ENCODE measurements at places on chromosomes 5 and 9.

DNA sequence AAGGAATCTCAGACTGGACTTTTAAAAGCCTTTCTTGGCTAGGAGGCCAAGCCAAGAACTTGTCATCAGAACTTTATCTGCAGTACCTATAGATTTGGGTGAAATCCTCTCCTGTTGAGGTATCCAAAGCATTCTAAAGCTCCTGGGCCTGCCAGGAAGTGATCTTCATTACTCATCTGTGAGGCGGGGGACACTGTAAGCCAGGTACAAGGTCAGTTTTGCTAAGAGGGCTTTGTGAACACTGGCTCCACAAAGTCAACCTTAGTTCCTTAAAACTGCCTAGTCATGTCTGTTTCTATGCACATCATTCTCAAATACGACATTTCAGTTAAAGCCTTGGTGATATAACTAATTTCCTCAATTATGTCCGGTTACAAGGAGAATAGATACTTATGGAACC is 236.7 kb downstream of the PIK3R1 start:
- H3K36me3 ChIP-seq: no peaks in the 10 kb centered on the region
- no peak overlapping the region for H3K4me3 ChIP-seq
- no peaks in the 10 kb centered on the region for H3K27me3 ChIP-seq
- DNase-seq: no peak
- no peaks in the 10 kb centered on the region for H3K4me1 ChIP-seq

- no peaks in the 10 kb centered on the region for H3K27me3 ChIP-seq
- H3K36me3 ChIP-seq: no peaks in the 10 kb centered on the region
- H3K27ac ChIP-seq: no peak overlapping the region
- H3K4me3 ChIP-seq: no peak overlapping the region
- DNase-seq: no peak
These were observed 13.0 kb downstream of the NREP start for GRCh38 chr5:111743988-111744387.

GRCh38 chr5:116479776-116480675 is 94.6 kb downstream of the SEMA6A start:
- H3K27me3 ChIP-seq: no peaks in the 10 kb centered on the region
- no peak for DNase-seq
- no peak overlapping the region for H3K4me3 ChIP-seq
- no peaks in the 10 kb centered on the region for H3K36me3 ChIP-seq
- H3K27ac ChIP-seq: no peak overlapping the region

GRCh38 chr9:107940616-107941595 is 451.3 kb upstream of the KLF4 start:
- H3K36me3 ChIP-seq: no peaks in the 10 kb centered on the region
- no peak overlapping the region for H3K27ac ChIP-seq
- no peaks in the 10 kb centered on the region for H3K27me3 ChIP-seq

- H3K36me3 ChIP-seq: no peaks in the 10 kb centered on the region
- no peak overlapping the region for H3K27ac ChIP-seq
- DNase-seq: no peak
- no peaks in the 10 kb centered on the region for H3K27me3 ChIP-seq
- no peaks in the 10 kb centered on the region for H3K4me1 ChIP-seq
These were observed 292.4 kb downstream of the MRPS30 start for GRCh38 chr5:45101146-45101545.

DNA sequence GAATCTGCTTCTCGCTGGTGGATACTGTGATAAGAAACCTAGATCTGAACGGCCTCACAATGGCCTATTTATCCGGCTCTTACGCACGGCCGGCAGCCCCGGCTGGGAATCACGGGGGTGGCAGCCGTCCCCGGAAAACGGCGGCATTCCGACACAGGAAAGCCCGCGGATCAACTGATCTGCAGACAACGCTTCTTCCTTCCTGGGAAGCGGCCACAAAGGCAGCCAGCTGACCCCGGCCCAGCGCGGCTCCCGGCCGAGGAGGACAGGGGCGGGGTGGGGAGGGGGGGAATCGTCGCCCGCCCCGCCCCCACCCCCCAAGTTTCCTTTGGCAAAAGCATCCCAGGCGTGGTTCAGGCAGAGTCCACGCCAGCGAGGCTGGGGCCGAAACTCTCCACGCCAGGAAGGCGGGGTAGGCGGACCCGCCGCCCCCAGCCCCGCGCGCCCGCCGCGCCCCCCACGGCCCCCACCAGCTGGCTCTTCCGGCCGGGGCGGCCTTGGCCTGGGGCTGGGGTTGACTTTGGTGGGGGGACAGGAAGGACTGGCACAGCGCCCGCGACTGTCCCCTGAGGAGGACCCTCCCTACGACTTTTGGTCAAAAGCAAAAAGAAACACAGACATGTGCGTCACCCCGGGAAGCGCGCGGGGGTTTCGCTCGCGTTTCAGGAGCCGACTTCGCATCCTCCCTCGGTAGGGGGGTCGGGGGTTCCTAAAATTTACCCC is 247.7 kb upstream of the ANKRD55 start:
- H3K27ac ChIP-seq: peak overlapping the region; percentile 89

- no peaks in the 10 kb centered on the region for H3K4me1 ChIP-seq
- no peak overlapping the region for H3K4me3 ChIP-seq
- DNase-seq: no peak
- no peaks in the 10 kb centered on the region for H3K36me3 ChIP-seq
These were observed 81.0 kb upstream of the SLC25A51 start for GRCh38 chr9:37984672-37985611.

- no peak overlapping the region for H3K27ac ChIP-seq
- H3K4me3 ChIP-seq: no peak overlapping the region
- no peaks in the 10 kb centered on the region for H3K27me3 ChIP-seq
- peaks cover 3% of the 10 kb centered on the region for H3K4me1 ChIP-seq
- no peak for DNase-seq
- peaks cover 7% of the 10 kb centered on the region for H3K36me3 ChIP-seq
These were observed 22.8 kb downstream of the CSNK1A1 start for GRCh38 chr5:149528281-149529060.

- no peaks in the 10 kb centered on the region for H3K27me3 ChIP-seq
- H3K4me1 ChIP-seq: no peaks in the 10 kb centered on the region
- DNase-seq: no peak
- no peak overlapping the region for H3K4me3 ChIP-seq
These were observed 25.4 kb downstream of the TYRP1 start for GRCh38 chr9:12718482-12719026.

- H3K27ac ChIP-seq: no peak overlapping the region
- no peak for DNase-seq
- no peak overlapping the region for H3K4me3 ChIP-seq
- no peaks in the 10 kb centered on the region for H3K36me3 ChIP-seq
- H3K27me3 ChIP-seq: no peaks in the 10 kb centered on the region
These were observed 20.7 kb upstream of the C5orf47 start for GRCh38 chr5:173968154-173968797.

GRCh38 chr9:128719919-128720605 is 3.9 kb downstream of the ZDHHC12 start:
- peaks cover 15% of the 10 kb centered on the region for H3K36me3 ChIP-seq
- H3K4me3 ChIP-seq: no peak overlapping the region
- H3K27ac ChIP-seq: no peak overlapping the region
- H3K4me1 ChIP-seq: peaks cover 14% of the 10 kb centered on the region
- DNase-seq: no peak
- no peaks in the 10 kb centered on the region for H3K27me3 ChIP-seq

GRCh38 chr5:88109818-88110217 is 158.8 kb downstream of the TMEM161B start:
- H3K36me3 ChIP-seq: no peaks in the 10 kb centered on the region
- H3K4me3 ChIP-seq: no peak overlapping the region
- no peak for DNase-seq

DNA sequence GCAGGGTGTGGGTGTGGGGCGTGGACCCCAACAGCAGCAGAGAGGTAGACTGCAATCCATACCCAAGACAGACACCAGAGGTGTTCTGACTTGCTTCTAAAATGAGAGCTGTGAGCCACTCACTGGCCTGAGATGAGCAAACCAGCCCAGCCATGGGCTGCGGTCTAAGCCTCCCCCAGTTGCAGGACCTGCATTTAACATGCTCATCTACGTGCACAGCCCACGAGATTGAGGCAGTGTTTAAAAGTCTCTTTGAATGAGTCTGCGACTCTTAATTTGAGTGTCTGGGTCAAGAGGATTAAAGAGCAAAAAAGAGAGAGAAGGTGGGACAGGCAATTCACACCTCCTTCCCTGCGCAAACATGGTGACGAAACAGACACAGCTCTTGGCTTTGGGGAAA is 5.9 kb downstream of the SURF4 start:
- peak overlapping the region; percentile 97 for H3K27ac ChIP-seq
- H3K36me3 ChIP-seq: peaks cover 37% of the 10 kb centered on the region
- no peaks in the 10 kb centered on the region for H3K27me3 ChIP-seq
- peaks cover 75% of the 10 kb centered on the region for H3K4me1 ChIP-seq
- H3K4me3 ChIP-seq: peak overlapping the region; percentile 54

- H3K4me1 ChIP-seq: no peaks in the 10 kb centered on the region
- no peak for DNase-seq
- no peaks in the 10 kb centered on the region for H3K27me3 ChIP-seq
- H3K36me3 ChIP-seq: no peaks in the 10 kb centered on the region
- H3K27ac ChIP-seq: no peak overlapping the region
These were observed 54.9 kb upstream of the BOD1 start for GRCh38 chr5:173671121-173671949.

- H3K36me3 ChIP-seq: no peaks in the 10 kb centered on the region
- H3K4me1 ChIP-seq: peaks cover 17% of the 10 kb centered on the region
- H3K4me3 ChIP-seq: no peak overlapping the region
- H3K27ac ChIP-seq: no peak overlapping the region
These were observed 2.6 kb upstream of the SNX18 start for GRCh38 chr5:54514841-54515432.

DNA sequence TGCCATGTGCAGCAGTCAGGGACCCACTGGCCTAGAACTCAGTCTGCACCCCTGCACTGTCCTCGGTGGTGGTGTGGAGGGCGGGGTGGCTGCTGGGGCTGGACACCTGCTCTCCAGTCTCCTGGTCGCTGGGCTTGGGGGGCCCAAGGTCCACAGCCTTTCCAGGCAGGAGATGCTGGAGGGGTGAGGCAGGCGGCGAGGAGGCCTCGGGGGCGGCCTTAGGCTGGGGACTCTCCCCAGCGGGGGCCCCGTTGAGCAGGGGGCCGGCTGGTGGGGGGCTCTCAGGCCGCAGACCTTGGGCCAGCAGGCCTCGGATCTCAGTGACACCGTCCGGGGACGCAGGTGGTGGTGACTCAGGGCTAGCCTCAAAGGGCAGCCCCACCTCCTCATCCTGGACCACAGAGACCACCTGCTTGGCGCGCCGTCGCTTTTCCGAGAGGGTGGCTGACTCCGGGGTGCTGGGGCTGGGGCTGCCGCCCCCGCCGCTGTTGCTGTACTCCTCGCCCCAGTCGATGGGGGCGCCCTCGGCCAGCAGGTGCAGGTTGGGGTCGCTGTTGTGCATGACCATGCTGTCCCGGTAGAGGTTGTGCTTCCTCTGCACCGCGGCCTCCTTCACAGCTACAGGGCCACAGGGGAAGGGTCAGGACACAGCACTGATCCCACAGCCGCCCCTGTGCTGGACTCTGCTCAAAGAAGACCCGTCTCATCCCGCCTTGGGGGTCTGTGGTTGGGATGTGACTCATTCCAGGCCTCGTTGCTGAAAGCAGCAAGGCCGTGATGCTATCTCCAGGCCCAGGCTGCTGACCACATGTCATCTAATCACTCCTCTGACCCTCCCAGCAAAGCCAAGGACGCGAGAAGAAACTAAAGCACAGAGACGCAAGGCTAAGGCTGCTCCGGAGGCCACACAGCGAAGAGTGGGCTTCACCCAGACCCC is 55.8 kb downstream of the LRSAM1 start:
- no peaks in the 10 kb centered on the region for H3K4me1 ChIP-seq
- DNase-seq: no peak
- peaks cover 23% of the 10 kb centered on the region for H3K36me3 ChIP-seq
- no peak overlapping the region for H3K4me3 ChIP-seq

GRCh38 chr5:67732921-67733320 is 482.6 kb upstream of the PIK3R1 start:
- no peaks in the 10 kb centered on the region for H3K36me3 ChIP-seq
- no peaks in the 10 kb centered on the region for H3K4me1 ChIP-seq
- H3K27ac ChIP-seq: no peak overlapping the region
- no peaks in the 10 kb centered on the region for H3K27me3 ChIP-seq

DNA sequence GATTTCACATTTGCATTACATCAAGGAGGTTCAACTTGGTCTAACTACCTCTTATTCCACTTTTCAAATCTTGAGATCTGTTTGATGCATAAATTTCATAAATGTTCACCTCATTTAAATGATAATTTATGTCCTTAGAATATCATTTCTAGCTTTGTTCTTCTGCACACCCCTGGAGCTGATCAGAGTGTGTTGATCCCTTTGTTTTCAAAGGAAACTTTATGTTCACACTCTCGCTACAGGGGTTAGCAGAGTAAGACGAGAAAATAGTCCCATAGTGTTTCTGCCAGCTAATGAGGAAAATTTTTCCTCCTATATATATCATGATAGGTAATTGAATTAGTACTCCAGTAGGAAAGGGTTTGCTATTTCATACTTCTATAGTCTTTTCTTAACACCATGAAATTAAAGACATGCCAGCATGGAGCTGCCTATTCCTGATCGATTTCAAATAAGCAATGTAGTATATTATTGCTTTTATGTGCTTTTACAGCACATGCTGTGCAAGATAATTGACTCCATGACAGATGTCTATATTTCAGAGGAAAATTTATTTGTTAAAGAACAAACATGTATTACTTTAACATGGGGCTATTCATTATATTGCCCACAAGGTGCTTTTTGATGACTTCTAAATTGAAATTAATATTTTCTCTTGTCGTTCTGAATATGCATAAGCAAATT is 4.8 kb upstream of the PAM start:
- H3K4me1 ChIP-seq: peaks cover 11% of the 10 kb centered on the region
- no peaks in the 10 kb centered on the region for H3K36me3 ChIP-seq
- DNase-seq: no peak
- no peak overlapping the region for H3K27ac ChIP-seq

- no peak for DNase-seq
- H3K27ac ChIP-seq: no peak overlapping the region
- H3K27me3 ChIP-seq: no peaks in the 10 kb centered on the region
- no peak overlapping the region for H3K4me3 ChIP-seq
- no peaks in the 10 kb centered on the region for H3K4me1 ChIP-seq
- H3K36me3 ChIP-seq: no peaks in the 10 kb centered on the region
These were observed 64.2 kb upstream of the OLFM1 start for GRCh38 chr9:135023088-135023785.

- no peak overlapping the region for H3K4me3 ChIP-seq
- no peaks in the 10 kb centered on the region for H3K36me3 ChIP-seq
- no peaks in the 10 kb centered on the region for H3K4me1 ChIP-seq
- no peak for DNase-seq
- H3K27me3 ChIP-seq: peaks cover 4% of the 10 kb centered on the region
- no peak overlapping the region for H3K27ac ChIP-seq
These were observed 26.5 kb downstream of the AFAP1L1 start for GRCh38 chr5:149298163-149298562.

DNA sequence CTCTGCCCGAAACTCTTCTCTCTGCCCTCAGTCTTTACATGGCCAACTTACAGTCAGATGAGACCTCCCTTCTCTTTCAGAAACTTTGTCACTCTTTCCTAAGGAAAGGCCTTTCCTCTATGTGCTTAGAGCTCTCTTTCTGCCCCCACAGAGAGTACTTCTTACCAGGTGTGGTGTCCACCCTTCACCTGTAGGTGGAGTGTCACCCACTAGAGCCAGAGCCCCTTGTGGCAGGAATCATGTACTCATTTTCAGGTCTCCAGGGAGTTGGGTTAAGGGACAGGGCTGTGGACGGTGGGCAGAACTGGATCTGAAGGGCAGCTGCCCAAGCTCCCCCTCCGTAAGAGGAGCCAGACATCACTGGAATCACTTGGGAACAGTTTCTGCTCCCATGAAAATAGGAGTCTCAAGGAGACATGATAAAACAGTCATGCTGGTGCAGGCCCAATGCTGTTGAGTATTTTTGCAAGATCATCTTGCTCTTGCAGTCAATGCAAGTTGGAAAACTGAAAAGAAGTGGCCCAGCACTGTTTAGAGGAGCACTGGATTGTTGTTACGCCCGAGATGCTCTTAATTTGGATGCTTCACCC is 436.7 kb downstream of the ZSWIM6 start:
- H3K36me3 ChIP-seq: no peaks in the 10 kb centered on the region
- H3K27me3 ChIP-seq: no peaks in the 10 kb centered on the region
- DNase-seq: no peak
- no peak overlapping the region for H3K27ac ChIP-seq

Measured in effector memory CD4-positive, alpha-beta T cell (primary cell).